Stimulated activated memory B cell treated with anti-CD40 and anti-IgM and Interleukin-4, amounts not matched to agents 10 μg/mL and 1 μg/mL and 100 μg/mL, for 72 hours (primary cell): ENCODE measurements at places on chromosomes 1 and 21.
A peak's percentile ranks its signal among the peaks of the same experiment; 100 is the strongest.

DNA sequence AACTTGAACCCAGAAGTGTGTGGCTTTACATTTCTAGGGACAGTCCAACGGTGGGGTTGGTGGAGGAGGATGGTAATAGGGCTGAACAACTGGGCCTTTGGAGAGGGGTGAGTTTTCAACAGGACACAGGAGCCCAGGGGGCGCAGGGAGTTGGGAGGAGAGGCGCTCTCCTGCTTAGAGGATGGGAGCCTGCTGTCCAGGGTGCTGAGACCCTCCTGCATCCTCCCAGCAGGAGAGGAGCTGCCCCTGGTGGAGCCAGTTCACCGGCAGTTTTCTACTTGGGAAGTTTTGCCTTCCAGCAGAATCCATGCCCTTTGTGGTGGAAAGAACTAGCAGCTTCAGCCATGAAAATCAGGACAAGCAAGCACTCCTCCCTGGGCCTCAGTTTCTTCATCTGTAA lies 8.6 kb downstream of the KCNC4 start:
- no peak for ATAC-seq

DNA sequence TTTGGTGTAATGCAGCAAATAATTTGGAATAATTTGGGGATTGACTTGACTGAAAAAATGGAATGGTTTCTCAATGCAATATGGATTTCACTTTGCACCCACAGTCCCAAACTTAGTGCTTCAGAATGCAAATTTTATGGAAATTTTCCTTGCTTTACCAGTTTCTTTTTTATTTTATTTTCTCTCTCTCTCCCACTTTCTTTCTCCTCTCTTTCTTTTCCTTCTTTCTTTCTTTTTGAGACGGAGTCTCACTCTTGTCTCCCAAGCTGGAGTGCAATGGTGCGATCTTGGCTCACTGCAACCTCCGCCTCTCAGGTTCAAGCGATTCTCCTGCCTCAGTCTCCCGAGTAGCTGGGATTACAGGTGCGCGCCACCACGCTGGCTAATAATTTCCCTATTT lies 110.3 kb downstream of the KCNN3 start:
- ATAC-seq: no peak

DNA sequence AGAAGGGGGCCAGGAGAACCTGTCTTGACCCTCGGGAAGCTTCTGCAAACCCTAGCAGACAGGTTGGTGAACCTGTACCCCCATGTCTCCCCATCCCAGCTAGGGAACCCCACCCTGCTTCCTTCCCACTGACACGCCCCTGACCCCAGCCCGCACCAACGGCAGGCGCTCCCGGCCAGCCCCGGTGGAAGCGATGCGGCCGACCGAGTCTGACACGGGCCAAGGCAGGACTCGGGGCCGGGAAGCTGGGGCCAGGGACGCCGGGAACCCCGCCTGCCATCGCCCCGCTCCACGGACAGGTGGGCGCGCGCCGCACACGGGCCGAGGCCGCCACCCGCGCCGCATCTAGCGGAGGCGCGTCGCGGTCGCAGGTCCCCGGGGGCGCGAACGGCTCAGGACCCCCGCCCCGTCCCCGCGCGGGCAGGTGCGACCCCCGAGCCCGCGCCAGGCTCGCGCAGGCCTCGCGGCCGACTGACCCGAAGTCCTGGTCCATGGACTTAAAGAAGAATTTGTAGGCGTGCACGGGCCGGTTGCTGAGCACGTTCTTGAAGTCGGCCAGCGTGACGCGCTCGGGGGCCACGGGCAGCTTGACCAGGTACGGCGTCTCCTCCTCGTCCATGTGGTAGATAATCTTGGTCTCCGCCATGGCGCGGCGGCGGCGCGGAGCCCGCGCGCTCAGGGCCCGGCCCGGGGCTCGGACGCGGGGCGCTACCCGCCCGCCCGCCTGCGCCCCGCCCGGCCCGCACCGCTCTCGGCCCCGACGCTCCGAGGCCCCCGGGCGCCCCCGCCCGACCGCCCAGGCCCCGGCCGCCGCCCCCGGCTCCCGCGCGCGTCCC lies 580 bp downstream of the DVL1 start:
- ATAC-seq: peak; percentile 61

- no peak for ATAC-seq
Measured at GRCh38 chr1:60222360-60223115, 149.0 kb upstream of the C1orf87 start.

DNA sequence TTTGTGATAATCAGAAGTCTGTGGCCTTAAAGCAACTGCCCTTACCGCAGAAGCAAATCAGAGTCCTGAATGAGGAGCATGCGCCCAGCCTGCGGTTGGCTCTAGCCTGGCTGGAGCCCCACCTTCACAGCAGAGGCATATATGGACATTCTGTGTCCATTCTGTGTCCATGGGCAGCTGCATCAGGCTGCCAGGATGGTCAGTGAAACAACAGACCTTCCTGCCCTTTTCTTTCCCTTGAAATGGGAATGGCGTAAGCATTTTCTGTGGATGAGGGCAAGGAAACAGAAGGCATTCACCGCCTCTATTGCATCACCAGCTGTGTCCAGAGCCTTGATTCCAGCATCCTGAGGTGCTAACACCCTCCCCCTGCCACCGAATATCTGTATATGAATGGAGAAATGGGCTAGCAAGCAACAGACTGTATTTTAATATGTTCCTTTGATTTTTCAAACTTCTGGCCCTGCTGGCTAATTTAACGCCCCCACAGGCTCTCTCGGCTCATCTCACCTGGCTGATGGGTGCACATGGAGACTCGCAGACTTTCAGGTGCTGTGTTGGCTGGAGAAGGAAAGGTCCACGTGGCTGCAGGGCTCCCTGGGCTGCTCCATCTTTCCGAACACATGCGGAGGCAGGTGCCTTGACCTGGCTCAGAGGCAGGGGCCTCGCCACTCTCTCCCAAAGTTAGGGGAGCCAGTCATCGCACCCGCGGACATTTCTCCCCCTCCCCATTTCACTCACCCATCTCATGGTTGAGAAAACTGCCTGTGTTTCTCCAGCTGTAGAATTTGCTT lies 159.2 kb downstream of the GALNT2 start:
- no peak for ATAC-seq

DNA sequence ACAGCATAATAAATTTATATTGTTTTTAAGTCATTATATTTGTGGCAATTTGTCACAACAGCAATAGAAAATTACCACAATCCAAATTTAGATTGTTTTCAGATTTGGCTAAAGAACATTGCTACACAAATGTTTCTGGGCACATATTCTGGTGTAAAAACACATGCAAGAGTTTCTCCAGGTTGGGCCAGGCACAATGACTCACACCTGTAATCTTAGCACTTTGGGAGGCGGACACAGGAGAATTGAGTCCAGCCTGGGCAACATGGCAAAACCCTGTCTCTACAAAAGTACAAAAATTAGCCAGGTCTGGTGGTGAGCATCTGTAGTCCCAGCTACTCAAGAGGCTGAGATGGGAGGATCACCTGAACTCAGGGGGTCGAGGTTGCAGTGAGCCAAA lies 8.4 kb downstream of the ERO1B start:
- no peak for ATAC-seq

- no peak for ATAC-seq
Measured at GRCh38 chr1:27383039-27383605, at the start of gene CD164L2. Gene CD164L2 (minus strand): TSS chr1:27383333. CDS start chr1:27383239, 94 bp downstream.

DNA sequence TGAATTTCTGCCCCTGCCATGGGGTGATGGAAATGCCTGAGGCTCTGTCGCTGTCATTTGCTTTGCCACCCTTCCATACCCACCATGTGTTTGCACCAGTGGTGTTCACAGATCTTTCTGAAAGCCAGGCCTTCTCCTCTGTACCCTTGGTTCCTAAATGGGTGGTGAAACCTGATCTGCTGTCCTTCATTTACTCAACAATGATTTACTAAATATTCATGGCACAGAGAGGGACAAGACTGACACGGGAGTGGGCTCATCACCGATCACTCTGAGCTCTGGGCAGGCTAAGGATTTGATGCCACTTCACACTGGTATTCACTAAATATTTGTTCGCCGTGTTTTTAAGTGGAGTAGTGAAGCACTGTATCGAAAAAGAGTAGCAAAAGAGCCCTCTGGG lies 40.9 kb downstream of the LRRC8B start:
- no peak for ATAC-seq

GRCh38 chr1:9125325-9125724 lies 3.6 kb downstream of the GPR157 start:
- no peak for ATAC-seq
